GM12878 (cell line): ENCODE measurements at places on chromosomes 13 and 19. TPM values are rescaled to one million over a fixed set of nuclear protein-coding genes. Genes with fewer than 3 reads are reported as not detected.

Gene CPB2
- total RNA-seq = 0.13 and 0.16 TPM in 2 replicates

Gene NOVA2
- 0.03 and 0.44 TPM in 2 replicates for total RNA-seq

GRCh38 chr13:36737524-36738083 lies 63.8 kb downstream of the SERTM1 start:
- no peak for DNase-seq
- no peak overlapping the region for H3K4me3 ChIP-seq
- no peaks in the 10 kb centered on the region for H3K36me3 ChIP-seq
- H3K27me3 ChIP-seq = no peaks in the 10 kb centered on the region

- no peaks in the 10 kb centered on the region for H3K36me3 ChIP-seq
- DNase-seq = no peak
- no peak overlapping the region for H3K4me3 ChIP-seq
- H3K27ac ChIP-seq = no peak overlapping the region
- no peaks in the 10 kb centered on the region for H3K27me3 ChIP-seq
Measured at GRCh38 chr19:30659638-30660037, 287.5 kb downstream of the ZNF536 start.

Gene KIR3DL2
- not detected in 2 replicates for total RNA-seq

Gene STX10
- total RNA-seq = 57.0 and 59.2 TPM in 2 replicates

DNA sequence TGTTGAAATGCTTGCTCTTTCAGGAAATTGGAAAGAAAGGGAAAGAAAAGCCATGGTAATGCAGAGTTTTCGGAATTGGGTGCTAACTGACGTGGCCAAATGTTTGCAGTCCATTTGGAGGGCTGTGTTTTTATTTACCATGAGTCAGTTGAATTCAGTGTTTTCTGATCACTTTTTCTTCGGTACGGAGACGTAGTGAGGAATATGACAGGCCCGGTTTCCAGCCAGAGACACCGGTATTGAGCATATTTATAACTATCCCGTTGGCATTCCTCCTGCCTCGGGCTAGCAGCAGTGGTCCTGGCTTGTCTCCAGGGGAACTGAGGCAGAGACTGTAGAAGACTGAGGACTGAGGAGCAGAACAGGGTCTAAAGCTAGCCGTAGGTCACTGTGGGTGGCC lies 1.0 kb downstream of the CDC16 start:
- H3K27me3 ChIP-seq = 0 out of 2 replicates have a peak, but pooled peaks cover 1% of the 10 kb centered on the region
- peaks cover 24% of the 10 kb centered on the region; the same call in 1 of the 2 replicates for H3K36me3 ChIP-seq
- peak overlapping the region; percentile 97 for H3K4me3 ChIP-seq
- H3K4me1 ChIP-seq = no peaks in the 10 kb centered on the region
- peak overlapping the region; percentile 81 for H3K27ac ChIP-seq

DNA sequence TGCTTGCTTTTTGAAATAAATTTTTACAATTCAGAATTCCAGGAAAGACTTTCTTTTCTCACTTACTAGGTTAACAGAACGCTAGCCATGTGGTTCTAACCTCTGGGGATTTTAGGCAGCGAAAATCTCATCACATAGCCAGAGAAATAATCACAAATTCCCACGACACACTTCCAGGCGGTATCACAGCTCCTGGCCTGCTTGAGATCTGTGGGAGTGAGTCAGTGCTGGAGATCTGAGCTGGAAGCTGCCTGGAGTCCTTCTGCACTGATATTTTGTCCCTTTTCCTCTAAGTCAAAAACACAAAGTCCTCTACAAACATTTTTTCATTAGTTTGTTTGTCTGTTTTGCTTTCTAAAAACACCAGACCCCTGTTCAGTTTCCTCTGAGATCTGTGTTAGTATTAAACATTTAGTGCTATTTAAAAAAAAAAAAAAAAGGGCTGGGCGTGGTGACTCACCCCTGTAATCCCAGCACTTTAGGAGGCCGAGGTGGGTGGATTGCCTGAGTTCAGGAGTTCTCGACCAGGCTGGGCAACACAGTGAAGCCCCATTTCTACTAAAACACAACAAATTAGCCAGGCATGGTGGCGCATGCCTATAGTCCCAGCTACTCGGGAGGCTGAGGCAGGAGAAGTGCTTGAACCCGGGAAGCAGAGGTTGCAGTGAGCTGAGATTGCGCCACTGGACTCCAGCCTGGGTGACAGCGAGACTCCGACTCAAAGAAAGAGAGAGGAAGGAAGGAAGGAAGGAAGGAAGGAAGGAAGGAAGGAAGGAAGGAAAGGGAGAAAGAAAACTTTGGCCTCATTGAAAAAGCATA lies 12.2 kb upstream of the UBE2L5 start:
- H3K27ac ChIP-seq = no peak overlapping the region
- peaks cover 8% of the 10 kb centered on the region for H3K4me1 ChIP-seq
- DNase-seq = no peak

DNA sequence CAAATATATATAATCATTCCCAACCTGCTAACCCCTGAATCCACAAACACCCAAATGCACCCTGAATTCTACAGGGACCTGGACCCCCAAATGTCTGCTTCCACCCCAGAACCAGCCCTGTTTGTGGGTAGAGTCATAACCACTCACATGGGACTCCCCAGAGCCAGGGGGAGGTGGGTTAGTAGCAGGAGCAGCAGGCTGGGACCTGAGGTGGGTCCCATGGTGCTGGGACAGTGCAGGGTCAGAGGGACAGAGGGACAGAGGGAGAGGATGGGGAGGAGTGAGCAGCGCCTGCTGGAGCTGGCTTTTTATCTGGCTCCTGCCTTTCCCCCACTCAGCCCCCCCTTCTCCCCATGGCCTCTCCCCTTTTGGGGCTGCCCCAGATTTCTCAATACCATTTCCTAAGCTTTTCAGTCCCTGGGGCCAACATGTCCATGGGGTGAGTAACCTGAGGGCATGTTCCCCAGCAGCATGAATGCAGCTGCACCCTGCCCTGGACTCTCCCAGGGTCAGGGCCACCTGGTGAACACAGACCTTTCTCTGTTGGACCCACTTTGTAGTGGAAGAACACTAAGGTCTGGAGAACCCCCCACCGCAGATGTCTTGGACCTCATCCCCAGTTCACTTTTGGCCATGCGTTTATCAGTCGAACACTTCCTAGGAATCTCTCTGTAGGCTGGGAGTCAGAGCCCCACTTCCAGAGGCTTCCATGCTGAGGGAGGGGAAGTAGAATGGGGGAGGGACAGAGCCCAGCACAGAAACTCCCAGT lies at the start of gene C3:
C3 (minus strand) TSS at position 282 of the 769 bp plus-strand sequence; CDS start at position 221, 61 bp downstream.
- 0 out of 2 replicates have a peak within 1 kb of the TSS, but pooled peaks have one; percentile 4 for H3K4me3 ChIP-seq
- H3K27me3 ChIP-seq = no peaks in the 10 kb centered on the region
- DNase-seq = no peak
- peaks cover 32% of the 10 kb centered on the region for H3K4me1 ChIP-seq

- no peak for DNase-seq
- no peak overlapping the region for H3K4me3 ChIP-seq
- H3K27ac ChIP-seq = no peak overlapping the region
- H3K36me3 ChIP-seq = peaks cover 13% of the 10 kb centered on the region
- no peaks in the 10 kb centered on the region for H3K4me1 ChIP-seq
- H3K27me3 ChIP-seq = no peaks in the 10 kb centered on the region
Measured at GRCh38 chr19:5894704-5895349, 8.8 kb downstream of the NDUFA11 start.

Gene C5AR1
- 0.13 and 0.26 TPM in 2 replicates for total RNA-seq

DNA sequence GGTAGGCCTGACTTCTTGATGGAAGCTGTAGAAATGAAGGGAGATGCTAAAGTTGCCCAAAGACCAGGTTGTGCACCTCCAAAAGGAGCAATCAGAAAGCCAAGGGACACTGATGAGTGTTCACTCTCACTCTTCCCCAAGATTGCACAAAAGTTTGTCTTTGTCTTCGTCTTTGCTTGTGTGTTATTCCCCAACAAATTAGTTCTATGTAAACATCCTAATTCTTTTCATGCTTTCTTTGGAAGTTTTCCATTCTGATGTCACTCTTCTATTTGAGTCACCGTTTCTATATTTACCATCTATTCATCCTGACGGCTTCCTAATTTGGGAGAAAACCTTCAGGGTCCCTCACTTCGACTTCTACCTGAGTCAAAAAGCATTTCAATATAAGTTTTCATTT lies 3.7 kb upstream of the TMEM272 start:
- no peak for DNase-seq
- no peaks in the 10 kb centered on the region for H3K4me1 ChIP-seq
- H3K36me3 ChIP-seq = no peaks in the 10 kb centered on the region
- H3K27me3 ChIP-seq = peaks cover 3% of the 10 kb centered on the region; the same call in 1 of the 2 replicates

Gene KLHL1
- total RNA-seq = 0.05 and 0.08 TPM in 2 replicates

DNA sequence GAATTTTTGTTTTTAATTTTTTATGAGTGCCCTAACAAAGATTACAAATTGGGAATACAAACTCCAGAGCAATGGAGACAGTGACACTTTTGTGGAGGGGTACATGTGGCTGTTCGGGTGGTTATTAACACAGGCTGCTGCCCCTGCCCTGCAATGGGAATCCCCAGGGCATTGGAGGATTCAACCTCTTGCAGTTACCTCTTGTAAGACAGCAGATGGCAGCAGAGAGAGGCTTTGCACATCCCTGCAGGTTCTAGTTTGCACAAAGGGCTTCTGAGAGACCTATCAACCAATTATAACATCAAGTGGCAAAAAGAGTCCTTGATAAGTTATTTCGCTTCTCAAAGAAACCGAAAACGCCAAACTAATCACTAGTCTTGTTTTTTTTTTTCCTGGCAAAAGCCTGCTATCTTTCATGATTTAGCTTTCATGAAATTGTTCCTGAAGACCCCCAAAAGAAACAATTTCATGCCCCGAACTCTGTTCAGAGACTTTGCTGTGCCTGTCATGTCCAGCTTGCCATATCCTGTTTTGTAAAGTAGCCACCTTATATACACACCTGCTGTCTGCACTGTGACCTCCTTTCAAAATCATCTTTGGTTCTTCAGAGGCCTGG lies 10.4 kb downstream of the GJB2 start:
- H3K4me1 ChIP-seq = no peaks in the 10 kb centered on the region
- H3K27me3 ChIP-seq = no peaks in the 10 kb centered on the region
- no peak overlapping the region for H3K4me3 ChIP-seq

Gene ZAR1L
- 0.13 and 0.26 TPM in 2 replicates for total RNA-seq

DNA sequence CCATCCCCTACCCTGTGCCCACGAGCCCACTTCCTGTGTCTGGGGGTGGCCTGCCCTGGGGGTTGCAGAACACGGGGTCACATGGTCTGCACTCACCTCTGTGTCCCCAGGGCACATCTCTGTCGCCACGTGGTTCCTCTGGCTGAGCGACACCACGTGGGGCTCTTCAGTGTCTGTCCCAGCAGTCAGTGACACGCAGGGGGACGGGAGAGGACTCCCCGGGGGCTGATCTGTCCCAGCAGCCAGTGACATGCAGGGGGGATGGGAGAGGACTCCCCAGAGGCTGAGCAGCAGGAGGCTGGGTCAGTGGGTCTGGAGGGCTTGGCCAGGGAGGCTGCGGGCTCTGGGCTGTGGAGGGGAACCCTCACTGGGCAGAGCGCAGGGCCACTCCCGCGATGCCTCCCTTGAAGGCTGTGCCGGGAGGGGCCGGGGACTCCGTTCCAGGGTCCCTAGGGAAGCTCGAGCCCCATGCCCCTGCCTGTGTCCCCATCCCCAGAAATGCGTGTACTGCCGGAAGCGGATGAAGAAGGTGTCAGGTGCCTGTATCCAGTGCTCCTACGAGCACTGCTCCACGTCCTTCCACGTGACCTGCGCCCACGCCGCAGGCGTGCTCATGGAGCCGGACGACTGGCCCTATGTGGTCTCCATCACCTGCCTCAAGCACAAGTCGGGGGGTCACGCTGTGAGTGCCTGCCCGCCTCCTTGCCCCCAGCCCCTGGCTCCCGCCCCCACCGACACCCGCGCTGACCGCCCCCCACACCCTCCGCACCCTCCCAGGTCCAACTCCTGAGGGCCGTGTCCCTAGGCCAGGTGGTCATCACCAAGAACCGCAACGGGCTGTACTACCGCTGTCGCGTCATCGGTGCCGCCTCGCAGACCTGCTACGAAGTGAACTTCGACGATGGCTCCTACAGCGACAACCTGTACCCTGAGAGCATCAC lies 174.8 kb downstream of the KDM4B start:
- no peak overlapping the region for H3K27ac ChIP-seq
- no peak overlapping the region for H3K4me3 ChIP-seq
- H3K4me1 ChIP-seq = peaks cover 10% of the 10 kb centered on the region
- DNase-seq = no peak
- H3K27me3 ChIP-seq = no peaks in the 10 kb centered on the region

GRCh38 chr13:101267656-101268055 lies 148.7 kb downstream of the NALCN start:
- no peak for DNase-seq
- no peaks in the 10 kb centered on the region for H3K4me1 ChIP-seq
- no peaks in the 10 kb centered on the region for H3K36me3 ChIP-seq
- H3K4me3 ChIP-seq = no peak overlapping the region

Gene TARM1
- not detected in 2 replicates for total RNA-seq

DNA sequence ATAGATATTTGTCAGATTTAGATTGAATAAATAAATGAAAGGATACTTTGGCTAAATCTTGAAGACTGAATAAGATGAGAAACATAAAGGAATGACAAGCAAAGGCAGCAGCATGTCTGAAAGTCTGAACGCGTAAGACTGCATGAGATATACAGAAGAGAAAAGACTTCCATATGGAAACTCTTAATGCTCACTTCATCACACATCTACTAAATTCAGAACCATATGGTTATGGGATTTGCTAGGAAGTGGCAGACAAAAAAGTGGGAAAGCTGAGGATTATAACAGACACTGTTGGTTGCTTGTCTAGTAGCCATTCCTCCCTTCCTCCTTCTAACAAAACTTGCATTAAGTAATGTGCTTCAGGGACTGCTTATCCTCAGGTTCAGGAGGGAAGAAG lies 446.7 kb downstream of the KCTD12 start:
- no peak for DNase-seq
- H3K36me3 ChIP-seq = no peaks in the 10 kb centered on the region
- H3K27me3 ChIP-seq = no peaks in the 10 kb centered on the region
- no peaks in the 10 kb centered on the region for H3K4me1 ChIP-seq
- H3K27ac ChIP-seq = no peak overlapping the region

DNA sequence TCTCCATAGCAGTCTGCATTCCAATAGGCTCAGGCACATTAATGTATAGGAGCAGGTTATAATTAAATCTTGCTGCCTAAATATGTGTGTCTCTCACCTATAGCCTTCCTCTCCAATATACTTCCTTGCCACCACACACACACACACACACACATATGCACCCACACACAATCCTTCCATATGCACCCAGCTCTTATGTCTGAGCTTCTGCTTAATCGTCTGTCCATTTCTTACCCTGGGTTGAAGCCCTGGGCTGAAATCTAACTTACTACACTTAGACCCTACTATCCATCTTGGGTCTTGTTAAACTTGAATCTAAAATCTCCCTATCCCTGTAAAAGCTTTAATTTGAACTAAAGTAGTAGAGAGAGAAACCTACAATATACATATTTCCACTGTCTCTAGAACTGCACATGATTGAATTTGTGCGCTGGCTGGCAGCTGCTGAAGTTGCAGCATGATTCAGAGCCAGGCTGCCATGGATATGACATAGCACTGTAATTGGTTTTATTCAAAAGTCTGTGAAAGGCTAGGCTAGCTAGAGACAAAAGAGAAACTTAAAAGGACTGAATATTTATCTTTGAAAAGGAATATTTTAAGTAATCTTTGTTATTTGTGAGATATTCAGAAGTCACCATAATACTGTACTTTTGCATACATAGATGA lies 25.7 kb upstream of the FREM2 start:
- H3K4me3 ChIP-seq = no peak overlapping the region
- no peak overlapping the region for H3K27ac ChIP-seq
- DNase-seq = no peak
- no peaks in the 10 kb centered on the region for H3K27me3 ChIP-seq
